ENCODE measurements at places on chromosomes 12 and 14.

DNA sequence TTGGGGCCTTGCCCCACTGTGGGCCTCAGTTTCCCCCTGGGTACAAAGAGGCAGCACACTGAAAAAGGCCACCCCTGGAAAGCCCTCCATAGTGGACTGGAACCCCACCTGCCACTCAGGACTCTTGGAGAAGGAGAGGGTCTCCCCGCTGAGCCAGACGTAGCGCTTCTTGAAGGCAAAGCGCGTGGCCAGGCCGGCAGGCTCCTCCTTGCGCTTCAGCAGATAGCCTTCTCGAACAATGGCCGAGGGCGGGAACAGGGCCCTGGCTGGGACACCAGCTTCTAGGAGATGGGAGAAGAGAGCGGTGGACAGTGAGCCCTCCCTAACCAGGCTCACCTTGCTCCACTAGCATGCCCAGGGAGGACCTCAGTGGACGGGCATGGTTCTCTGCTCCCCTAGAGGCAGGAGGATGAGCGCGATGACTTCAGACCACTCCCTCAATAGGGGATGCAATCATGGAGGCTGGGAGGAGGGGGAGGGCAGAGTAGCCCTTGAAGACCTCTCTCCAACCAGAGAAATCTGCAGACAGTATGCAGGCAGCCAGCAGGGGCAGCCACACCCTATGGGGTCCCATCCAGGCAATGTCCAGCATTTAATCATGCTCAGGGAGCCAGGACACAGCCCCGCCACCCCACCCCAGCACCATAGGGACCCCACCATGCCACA is 29.8 kb downstream of the RASAL1 start:
- no peak for DNase-seq

- DNase-seq = no peak
Observed at GRCh38 chr12:28032811-28033537, 60.4 kb upstream of the PTHLH start.

GRCh38 chr12:45893240-45893639 is 97.1 kb downstream of the SCAF11 start:
- DNase-seq = no peak

GRCh38 chr14:96204151-96205058 is at the start of gene BDKRB2:
Gene BDKRB2, plus strand, starts transcription at chr14:96204839. Its CDS starts 32,269 bp downstream, at chr14:96237108.
- peak; percentile 79 for DNase-seq

GRCh38 chr14:101604935-101605780 is 43.9 kb downstream of the DIO3 start:
- no peak for DNase-seq

- no peak for DNase-seq
Observed at GRCh38 chr12:121949648-121950397, 31.4 kb downstream of the CFAP251 start.
